ENCODE measurements at places on chromosomes 5 and 9.
A peak's percentile ranks its signal among the peaks of the same experiment; 100 is the strongest.

GRCh38 chr9:94657021-94657725 lies 17.9 kb upstream of the FBP1 start:
- DNase-seq, result no peak

- no peak for DNase-seq
Measured at GRCh38 chr5:127556609-127557334, 39.3 kb downstream of the PRRC1 start.

DNA sequence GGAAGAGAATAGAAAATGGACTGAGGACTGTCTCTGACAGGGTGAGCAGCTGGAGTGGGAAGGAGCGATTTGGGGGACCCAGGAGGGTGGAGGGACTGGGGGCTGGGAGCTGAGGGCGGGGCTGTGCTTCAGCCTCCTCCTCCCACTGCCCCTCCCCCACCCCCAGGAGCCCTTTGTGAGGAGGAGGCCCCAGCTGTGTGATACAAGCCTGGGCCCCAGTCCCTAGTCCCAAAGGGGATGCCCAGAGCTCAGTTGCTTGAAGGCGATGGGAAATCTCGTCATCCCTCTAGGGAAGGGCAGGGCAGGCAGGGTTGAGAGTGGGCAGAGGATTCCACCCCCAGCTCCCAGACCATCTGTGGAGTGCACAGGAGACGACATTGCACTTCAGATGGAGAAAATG lies at the start of gene SPATA31E1:
TSS of gene SPATA31E1 (plus strand) at position 251 of the 400 bp plus-strand sequence. CDS start at position 266, 15 bp downstream.
- no peak for DNase-seq

GRCh38 chr5:158026304-158027031 lies 167.5 kb upstream of the CLINT1 start:
- DNase-seq, result no peak

DNA sequence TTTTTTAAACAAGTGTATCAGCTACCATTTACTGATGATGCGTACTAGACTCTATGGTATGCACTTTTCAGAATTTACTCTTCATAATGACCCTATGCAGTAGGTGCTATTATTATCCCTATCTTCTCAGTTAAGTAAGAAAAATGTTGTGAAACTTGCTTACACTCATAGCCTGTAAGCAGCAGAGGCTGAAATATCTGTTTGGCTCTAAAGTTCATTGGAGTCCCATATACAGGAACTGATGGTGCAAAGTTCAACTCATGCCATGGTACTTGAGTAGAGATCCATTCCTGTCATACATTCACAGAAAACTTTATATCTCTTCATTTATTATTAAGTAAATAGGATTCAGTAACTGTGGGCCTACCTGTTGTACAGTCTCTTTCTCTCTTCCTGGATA lies 41.4 kb upstream of the CCDC112 start:
- no peak for DNase-seq

GRCh38 chr5:155735388-155735787 lies 591.6 kb upstream of the SGCD start:
- no peak for DNase-seq

DNA sequence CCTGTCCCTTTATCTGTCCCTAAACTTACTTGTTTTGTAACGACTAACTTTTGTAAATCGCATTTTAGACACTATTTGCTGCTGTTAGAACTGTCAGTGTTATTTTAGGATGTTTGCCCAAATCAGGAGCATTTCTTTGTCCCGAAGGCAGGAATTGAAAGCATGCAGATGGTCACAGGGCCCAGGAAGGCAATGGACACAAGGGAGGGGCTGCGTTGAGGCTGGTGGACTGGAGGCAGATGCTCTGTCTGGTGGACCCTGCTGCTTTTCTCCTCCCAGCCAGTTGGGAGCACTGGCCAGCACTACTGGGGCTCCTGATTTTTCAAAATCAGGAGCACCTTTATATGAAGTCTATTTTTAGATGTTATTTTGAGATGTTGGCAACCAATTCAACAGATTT lies 31.7 kb downstream of the DOCK2 start:
- no peak for DNase-seq

DNA sequence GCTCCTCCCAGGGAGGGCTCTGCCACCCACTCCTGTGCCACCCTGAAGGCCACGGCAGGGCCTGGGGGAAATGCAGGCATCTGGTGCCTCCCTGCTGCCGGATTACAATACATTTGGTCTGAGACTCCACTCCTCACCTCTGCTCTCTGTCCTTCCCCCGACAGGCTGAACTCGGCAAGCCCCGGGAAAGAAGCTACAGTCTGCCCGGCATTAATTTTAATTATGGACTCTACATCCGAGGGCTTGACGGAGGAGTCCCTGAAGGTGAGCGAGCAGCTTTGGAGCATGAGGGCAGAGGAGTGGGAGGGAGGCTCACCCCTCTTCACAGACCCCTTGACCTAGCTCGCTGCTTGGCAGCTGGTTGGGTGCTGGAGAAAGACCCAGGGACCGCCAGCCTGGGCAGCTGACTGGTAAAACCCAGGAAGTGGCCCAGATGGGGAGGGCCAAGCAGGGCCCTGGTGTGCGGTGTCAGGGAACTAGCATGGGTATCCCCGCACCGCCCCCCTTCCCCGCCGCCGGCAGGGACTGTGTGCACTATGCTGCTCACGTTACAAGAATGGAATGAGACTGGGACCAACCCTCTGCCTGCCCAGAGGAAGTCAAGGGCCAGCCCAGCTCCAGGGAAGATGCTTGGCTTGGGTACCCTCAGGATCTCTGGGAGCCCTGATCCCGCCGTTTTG lies 83.7 kb upstream of the BARHL1 start:
- DNase-seq, result no peak

DNA sequence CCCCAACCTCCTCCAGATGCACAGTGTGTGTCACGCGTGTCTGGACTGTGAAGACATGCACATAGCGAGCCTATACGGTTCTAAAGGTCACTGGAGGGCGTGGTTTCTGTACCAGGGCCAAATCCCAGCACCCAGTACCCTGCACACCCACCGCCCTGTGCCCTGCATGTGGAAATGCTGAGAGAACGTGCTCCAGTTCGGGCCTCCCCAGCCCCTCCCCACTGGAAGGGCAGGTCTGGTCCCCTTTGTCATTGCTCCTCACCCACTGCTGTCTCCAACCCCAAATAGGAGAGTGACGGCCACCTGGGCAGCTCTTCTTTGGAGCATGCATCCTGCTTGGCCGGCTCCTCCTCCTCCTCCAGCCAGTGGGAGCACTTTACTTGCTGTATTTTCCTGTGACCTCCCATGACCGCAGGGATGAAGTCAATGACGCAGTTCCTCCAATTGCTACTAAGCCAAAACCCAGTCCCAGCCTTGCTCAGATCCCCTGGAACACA lies 116.7 kb downstream of the WNK2 start:
- no peak for DNase-seq

- peak; percentile 54 for DNase-seq
Measured at GRCh38 chr9:82645600-82645999, 417.3 kb downstream of the RASEF start.

DNA sequence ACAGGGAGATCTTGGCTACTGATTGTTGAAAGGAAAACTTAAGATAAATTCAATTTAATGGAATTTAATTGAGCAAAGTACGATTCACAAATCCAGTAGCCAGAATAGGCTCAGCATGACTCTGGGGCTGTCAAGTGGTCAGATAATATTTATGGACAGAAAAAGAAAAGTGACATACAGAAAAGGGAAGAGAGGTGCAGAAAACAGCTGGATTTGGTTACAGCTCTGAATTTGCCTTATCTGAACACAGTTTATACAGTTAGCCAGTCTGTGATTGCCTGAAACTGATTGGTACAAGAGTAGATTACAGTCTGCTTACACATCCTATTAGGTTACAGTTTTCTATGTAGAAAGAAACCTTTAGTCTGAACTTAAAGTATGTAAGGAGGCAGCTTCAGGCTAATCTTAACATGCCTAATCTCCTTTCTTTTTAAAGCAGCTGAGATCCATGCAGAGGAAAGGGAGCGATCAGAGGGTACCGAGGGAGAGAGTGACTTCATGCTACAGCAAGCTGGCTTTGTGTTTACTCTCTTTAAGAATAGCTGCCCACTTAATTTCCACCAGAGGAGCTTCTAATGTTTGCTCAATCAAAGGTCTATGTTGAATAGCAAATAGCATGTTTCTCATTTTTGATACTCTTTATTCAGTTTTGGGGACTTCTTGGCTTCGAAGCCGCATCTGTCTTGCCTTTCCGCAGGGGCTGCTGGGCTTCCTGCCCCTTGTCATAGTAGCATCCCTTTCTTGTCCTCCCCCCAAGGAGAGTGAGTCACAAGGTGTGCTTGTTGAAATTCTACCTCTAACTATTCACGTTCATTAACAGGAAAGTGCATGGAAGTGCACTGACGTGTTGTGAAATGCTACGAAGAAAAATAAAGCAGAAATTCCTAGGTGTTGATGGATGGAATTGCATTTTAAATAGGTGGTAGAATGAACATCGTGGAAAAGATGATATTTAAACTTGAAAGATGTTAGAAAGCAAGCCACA lies 761.2 kb downstream of the TAF11L14 start:
- no peak for DNase-seq

DNA sequence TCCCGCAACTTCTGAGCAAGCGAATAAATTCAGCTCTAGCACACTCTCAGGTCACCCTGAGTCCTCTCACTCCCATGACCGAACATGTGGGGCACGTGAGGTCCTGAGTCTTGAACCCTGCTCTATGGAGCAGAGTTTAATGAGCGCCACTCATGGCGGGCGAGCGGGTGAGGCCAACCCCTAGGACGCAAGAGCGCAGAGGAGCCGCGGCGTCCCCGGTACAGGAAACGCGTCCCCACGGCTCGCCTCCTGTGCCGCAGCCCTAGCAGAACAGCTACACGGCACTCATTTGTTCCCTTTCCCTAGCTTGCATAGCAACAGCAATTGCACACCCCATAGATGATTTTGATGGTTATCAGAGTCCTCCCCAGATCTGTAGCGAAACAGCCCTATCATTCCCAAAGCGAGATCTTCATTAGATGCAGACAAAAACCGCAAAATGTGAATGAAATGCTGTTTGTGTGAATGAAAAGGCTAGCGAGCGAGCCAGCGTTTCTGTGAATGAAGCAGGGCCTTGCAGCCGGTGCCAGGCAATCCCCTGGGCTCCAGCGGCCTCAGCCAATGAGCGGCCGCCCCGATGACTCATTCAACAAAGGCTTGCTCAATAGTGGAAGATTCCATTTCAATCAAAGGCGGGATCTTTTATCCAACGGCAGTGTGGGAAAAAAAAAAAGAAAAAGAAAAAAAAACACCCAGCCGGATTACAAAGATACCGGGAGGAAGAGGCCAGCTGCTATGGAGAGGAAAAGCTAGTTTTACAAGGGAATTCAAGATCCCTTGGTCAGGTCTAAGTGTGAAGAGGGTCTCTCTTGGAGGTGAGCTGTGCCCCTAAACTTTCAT lies 1.5 kb upstream of the SHC3 start:
- DNase-seq, result peak; percentile 22

DNA sequence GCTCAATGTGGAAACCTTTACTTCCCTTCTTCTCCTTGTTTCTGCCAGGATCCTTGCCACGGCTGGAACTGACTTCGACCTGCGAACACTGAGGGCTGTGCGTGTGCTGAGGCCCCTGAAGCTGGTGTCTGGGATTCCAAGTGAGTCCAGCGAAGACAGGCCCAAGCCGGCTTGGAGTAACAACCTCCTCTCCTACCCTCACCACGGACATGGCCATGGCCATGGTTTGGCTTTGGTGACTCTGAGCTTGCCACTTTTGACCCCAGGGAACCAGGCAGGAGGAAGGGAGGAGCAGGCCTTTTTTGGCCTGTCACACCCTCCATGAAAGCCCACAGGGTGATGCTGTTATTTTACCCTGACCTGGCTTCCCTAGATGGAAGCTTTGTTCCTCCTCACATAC lies 35.5 kb downstream of the CACNA1B start:
- no peak for DNase-seq

DNA sequence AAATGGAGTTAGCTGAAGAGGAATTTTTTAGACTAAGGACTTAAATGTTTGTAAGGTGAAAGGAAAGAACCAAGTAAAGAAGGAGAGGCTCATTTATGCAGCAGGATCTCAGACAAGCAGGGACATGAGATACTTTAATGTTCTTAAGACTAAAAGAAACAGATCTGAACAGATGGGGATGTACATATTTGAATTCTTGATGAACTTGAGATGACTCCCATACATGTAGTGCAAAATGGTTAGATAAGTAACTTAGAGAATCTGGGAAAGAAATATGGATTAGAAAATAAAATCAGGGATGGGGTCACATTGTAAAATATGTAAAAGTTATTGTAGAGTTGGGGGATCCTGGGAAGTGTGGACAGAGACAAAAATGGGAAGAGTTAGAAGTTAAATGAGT lies 27.1 kb upstream of the PSAT1 start:
- DNase-seq, result no peak

GRCh38 chr9:133619791-133620190 lies 10.6 kb upstream of the FAM163B start:
- DNase-seq, result no peak

GRCh38 chr5:63451188-63451587 lies 511.1 kb downstream of the HTR1A start:
- DNase-seq, result no peak

DNA sequence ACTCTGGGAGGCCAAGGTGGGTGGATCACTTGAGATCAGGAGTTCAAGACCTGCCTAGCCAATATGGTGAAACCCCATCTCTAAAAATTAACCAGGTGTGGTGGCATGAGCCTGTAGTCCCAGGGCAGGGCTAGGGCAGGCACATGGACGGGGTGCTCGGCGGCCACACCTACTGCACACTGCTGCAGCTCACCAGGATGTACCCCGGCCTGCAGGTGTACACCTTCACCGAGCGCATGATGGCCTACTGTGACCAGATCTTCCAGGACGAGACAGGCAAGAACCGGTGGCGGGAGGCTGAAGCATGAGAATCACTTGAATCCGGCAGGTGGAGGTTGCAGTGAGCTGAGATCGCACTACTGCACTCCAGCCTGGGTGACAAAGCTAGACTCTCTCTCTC lies 3.2 kb downstream of the ST6GALNAC4 start:
- DNase-seq, result no peak

DNA sequence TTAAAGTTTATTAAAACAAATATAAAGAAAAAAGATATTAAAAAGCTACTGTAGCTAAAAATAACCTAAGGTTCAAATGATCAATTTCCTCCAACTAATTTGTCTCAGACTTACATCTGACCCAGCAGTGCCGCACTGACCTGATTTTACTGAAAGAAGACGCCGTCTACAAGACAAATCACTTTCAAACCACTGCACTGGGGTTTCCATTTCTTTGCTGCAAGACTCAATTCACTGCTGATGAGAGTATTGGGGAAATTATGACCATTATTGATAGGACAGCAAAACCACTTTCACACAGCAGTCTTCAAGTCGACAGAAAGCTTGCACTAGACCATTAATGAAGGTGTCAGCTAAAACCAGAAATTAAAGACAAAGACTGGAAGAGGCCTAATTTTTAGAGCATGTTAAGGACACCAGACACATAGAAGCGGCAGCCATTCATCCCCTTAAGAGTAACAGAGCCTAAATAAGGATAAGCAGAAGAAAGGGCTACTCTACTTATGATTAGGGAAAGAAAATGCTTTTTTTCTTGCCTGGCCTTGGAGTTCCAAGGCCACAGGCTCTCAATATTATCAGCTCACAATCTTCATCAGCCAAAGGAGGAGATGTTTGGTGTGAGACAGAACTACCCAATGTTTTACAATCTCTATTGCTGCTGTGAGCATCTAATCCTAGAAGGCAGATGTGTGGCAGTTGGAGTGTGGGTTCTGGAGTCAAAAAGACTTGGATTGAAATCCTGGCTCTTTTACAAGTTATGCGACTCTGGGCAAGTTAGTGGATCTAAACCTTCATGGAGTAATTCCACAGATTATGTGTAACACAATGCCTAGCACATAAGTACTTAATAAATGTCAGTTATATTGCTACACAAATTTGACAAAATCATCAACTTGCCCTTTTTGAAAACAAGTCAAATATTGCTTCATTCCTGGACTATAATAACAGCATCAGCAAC lies 190.7 kb downstream of the MAPKAP1 start:
- no peak for DNase-seq
